ENCODE measurements at places on chromosomes 13 and 19.

- DNase-seq: no peak
Measured at GRCh38 chr19:45472563-45473366, 5.0 kb downstream of the FOSB start.

DNA sequence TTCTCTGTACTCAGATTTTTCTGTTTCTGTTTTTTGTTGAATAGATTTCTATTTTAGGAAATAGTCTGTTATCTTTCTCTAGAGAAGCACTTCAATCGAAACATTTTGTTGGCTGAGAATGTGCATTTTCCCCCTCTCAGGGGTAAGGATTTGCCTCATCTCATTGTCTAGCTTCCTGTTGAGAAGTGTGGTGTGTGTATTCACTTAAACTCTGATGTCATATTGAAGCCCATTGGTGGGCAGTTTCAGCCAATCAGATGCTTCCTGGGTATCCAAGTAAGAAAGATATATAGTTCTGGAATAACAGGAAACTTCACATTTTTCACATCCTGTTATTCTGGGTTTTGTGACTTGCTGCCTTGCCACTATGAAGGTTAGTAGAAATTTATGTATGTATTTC, 87.6 kb downstream of the ARHGEF7 start:
- DNase-seq: no peak

GRCh38 chr13:30412346-30412745, 9.9 kb upstream of the UBE2L5 start:
- DNase-seq: no peak

GRCh38 chr13:77390391-77390790, 63.5 kb upstream of the MYCBP2 start:
- no peak for DNase-seq

DNA sequence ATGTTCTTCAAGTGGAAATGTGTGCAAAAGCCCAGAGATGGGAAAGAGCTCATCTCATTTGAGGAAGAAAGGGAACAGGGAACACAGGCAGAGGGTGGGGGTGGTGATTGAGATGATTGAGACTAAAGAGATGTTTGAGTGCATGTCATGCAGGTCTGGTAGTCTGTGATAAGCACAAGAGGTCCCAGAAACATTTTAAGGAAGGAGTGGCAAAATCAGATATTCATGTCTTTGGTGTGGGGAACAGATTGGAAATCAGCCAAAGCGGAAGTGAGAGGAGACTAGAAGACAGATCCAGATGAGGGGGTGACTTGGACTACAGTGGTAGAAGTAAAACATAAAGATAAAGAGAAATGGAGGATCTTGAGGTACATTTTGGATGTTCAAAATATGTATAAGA, 39.4 kb upstream of the DACH1 start:
- DNase-seq: no peak

- no peak for DNase-seq
Measured at GRCh38 chr19:35375505-35376307, 4.8 kb downstream of the GPR42 start.

DNA sequence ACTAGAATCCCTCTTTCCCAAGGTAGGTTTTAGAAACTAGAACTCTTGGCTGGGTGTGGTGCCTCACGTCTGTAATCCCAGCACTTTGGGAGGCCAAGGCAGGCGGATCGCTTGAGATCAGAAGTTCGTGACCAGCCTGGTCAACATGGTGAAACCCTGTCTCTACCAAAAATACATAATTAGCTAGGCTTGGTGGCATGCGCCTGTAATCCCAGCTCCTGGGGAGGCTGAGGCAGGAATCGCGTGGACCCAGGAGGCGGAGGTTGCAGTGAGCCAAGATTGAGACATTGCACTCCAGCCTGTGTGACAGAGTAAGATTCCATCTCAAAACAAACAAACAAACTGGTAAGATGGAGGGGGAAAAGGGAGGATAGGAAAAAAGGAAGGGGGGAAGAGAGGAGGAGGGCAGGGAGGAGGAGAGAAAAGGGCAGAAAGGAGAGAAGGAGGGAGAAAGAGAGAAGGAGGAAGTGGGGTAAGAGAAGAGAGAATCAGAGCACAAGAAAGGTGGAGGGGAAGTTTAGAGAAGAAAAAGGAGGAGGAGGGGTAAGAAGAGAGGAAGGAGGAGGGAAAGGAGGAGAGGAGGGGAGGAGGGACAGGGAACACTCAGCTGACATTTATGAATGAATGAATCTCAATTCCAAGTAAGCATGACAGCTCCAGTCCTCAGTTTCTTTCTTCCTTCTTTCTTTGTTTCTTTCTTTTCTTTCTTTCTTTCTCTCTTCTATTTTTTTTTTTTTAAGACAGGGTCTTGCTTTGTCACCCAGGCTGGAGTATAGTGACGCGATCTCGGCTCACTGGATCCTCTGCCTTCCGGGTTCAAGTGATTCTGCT, 2.6 kb upstream of the SLC27A1 start:
- DNase-seq: no peak
